ENCODE measurements at places on chromosomes 2 and 18.

GRCh38 chr18:36205166-36205565 lies 17.9 kb downstream of the MOCOS start:
- DNase-seq, result no peak

DNA sequence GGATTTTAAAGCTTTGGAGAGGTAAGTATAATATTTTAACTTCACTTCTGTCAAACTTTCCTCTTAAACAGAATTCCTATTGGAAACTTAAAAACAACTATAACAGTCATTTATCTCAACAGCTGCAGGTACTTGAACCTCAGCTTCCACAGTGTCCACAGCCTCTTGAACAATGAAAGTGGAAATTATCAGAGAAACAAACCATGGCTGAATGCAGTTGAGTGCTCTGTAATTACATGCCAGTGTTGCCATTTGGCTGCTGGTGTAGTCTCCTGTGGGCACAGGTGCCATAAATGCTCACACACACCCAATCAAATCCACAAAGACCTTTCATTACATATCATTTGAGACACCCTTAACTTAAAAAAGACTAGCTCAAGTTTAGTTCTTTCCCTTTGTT lies 125.1 kb downstream of the CPS1 start:
- DNase-seq, result no peak

DNA sequence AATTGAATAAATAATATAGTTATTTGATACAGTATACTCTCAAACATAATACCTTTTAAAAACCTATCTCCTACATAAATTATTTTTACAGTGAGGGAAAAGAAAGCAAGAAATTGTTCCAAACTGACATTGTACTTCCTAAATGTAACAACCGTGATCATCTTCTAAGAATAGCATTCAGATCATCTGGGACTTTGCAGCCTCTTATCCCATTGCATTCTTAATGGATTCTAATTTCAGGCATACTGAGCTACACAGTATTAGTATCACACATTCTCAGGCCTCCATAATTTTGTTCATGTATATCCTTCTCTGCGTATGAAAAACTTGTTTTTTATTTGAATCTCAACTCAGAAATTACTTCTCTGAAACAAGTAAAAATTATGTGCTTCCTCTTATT lies 1134.7 kb upstream of the CDH2 start:
- no peak for DNase-seq

DNA sequence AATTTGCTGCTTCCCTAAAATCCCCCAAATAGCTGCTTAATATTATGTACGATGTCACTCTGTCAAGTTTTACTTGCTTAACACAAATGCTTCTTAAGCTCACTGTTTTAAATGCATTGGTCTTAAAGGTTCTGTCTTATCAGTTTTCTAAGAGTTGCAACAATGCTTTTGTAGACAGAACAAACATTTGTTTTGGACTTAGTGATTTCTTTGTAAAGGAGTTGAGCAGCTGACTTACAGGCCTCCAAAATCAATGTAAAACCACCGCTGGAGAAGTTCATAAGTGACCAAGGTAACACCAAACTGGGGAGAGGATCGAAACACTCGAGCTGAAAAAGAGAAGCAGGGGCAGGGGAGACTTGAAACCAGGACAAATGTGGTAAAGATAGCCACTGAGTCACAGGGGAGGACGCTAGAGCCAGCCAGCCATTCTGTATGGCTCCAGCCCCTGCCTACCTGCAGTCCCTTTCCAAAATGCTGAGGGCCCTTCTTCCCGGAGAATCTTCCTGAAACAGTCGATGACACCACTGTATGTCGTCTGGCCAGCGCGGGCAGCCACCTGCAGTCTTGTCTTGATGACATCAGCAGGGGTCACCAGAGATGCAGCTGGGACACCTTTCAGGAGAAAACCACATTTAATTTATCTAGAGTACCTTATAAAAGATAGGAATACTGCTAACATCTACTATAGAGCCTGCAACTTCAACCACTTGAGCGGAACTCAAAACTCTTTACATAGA lies 100.2 kb downstream of the DYNC1I2 start:
- no peak for DNase-seq

DNA sequence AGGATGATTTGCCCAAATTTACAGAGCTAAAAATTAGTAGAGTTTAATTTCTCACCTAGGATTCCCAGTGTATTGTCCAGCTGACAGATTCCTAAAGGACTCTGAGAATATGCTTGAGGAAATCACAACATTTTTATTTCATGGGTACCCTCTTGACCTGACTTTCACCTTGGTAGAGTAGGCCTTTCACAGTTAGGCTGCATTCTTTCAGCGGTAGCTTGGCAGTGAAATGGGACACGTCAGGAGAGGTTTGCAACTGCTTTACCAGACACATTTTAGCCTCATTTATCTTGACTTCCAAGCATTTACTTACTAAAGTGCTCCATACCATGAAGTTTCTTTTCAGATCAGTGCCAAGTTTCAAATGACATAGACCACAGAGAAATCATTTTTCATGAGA lies 937.9 kb upstream of the LRRTM1 start:
- DNase-seq, result no peak

GRCh38 chr2:186883666-186884065 lies 34.7 kb upstream of the ZSWIM2 start:
- no peak for DNase-seq

DNA sequence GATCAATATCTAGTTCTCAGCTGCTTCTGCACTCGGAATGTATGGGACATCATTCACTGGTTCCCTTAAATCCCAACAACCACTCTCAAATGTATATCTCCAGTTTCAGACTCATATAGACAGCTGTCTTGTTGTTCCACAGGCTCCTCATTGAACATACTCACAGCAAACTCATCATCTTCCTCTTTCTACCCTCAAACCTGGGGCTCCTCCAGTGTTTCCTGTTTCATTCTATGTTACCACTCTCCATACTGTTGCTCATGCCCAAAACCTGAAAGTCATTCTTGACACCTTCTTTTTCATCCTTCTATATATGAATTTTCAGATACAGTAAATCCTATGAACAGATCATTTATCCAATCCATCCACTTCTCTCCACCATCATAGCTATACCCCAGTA lies 18.7 kb upstream of the REL start:
- DNase-seq, result no peak

- no peak for DNase-seq
Measured at GRCh38 chr2:37154785-37155184, 2.0 kb downstream of the EIF2AK2 start.

DNA sequence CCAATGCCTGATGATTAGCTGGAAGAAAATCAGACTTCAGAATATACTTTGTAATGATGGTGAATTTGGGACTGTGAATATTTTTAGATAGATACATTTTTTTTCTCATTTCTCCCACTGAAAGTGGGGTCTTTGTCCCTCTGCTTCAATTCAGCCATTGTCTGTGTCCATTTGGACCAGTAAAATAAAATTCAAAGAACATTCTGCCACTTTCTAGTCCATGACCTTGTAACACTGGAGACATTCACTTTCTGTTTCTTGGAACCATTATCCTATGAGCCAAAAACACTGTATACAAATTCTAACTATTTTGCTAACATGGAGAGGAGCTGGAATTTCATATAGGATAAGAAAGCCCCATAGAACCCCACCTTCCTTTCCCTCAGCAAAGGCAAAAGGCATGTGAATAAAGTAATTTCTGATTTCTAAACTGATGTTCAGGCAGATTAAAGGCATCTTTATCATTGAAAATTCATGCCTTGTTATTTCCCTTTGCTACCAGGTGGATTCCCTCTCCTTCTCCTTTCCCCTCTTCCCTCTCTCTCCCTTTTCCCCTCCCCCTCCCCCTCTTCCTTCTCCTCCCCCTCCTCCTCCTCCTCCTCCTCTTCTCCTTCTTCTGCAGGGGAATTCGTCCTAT lies 2010.4 kb upstream of the LRRTM1 start:
- DNase-seq, result no peak

DNA sequence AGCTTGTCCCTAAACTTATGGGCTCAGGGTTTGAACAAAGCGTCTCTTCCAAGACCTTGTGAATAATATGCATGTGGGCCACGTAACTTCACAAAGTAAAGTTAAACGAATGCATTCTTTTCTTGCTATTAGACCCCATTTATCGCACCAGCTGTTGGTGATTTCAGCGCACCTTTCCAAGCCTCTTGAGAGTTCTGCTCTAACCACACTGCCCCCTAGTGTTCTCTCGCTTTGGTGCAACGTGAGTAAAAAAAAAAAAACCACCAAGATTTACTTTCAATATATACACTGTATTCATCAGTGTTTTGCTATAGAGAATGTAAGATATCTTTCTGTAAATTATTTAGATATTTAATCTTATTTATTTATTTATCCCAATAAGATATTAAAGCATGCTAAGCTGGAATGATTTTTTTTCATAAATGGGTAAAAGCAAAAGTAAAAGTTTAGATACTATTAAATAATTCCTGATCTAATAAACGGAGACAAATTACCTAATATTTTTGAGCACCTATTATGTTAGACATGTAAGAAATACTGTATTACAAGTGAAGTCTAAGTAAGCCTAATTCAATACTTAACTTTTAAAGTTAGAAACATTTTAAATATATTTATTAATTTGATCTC lies 459.5 kb downstream of the DLGAP1 start:
- peak; percentile 3 for DNase-seq

- DNase-seq, result no peak
Measured at GRCh38 chr18:74778191-74778847, 180.6 kb downstream of the ZNF407 start.

All from stimulated activated CD8-positive, alpha-beta memory T cell treated with anti-CD3 and anti-CD28 coated beads, Interleukin-15, amount 100 ng/mL, for 1 hour (primary cell).